ENCODE measurements at places on chromosomes 11 and 22.

DNA sequence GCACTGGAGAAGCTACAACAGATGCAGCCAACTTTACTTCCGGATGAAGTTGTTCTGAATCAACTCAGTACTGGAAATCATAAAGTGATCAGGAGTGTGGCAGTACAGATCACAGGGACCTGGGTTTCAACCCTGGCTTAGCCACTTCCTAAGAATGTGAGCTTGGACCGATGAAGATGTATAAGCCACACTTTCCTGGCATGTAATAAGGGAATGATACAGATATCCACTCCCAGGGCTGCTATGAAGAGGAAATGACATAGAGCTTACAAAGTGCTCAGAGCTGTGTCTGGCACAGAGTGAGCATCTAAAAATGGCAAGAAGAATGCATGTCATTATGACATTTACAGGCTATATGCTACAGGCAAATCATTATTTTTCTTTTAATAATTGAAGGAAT is 378.7 kb downstream of the NTM start:
- DNase-seq, result no peak

GRCh38 chr22:29626497-29627195 is 23.2 kb downstream of the NF2 start:
- no peak for DNase-seq

- no peak for DNase-seq
These were observed 8.6 kb upstream of the GNAZ start for GRCh38 chr22:23061471-23062280.

GRCh38 chr22:17250380-17251082 is 31.3 kb upstream of the ADA2 start:
- no peak for DNase-seq

DNA sequence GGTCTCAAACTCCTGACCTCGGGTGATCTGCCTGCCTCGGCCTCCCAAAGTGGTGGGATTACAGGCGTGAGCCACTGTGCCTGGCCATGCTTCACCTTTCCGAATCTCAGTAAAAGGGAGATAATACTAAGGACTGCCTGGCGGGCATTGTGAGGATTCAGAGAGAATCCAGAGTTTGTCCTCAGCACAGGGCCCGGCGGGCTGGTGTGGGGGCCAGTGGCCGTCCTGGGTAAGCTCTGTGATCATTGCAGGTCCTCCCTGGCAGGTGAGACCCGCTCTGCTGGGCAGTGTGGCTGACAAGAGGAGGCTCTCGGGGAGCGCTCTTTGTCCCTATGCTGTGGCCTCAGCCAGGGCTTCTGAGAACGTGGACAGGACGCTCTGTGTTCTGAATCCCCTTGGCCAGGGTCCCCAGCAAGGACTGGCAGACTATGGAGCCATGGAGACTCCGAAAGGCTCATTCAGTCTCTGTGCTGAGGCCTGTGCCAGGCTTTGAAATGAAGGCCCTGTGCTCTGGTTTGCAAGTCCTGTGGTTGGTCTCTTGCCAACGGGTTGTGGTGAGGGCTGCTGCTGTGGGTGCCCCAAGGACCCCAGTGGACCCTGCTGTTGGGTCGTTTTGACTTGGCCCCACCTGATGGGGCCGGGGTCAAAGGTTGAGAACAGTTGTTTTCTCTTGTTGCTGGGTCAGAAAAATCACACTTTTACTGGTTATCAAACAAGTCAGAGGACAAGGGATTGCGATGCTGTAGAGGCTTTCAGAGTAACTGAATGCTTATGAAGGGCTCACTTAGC is 2.1 kb downstream of the TPCN2 start:
- DNase-seq, result no peak

GRCh38 chr11:78653294-78653909 is 78.7 kb upstream of the NARS2 start:
- DNase-seq, result no peak

GRCh38 chr11:11135820-11136476 is 217.1 kb downstream of the CSNK2A3 start:
- DNase-seq, result no peak

GRCh38 chr22:50693462-50693861 is 20.8 kb downstream of the SHANK3 start:
- DNase-seq, result no peak

GRCh38 chr11:35376613-35377012 is 42.7 kb downstream of the SLC1A2 start:
- DNase-seq, result no peak

- DNase-seq, result no peak
These were observed 9.5 kb downstream of the FOLR3 start for GRCh38 chr11:72144807-72145565.

- DNase-seq, result no peak
These were observed 19.2 kb downstream of the EMID1 start for GRCh38 chr22:29224859-29225410.
